Endothelial cell of umbilical vein (primary cell): ENCODE measurements at places on chromosomes 13 and 19. TPM values are rescaled to one million over a fixed set of nuclear protein-coding genes. Genes with fewer than 3 reads are reported as not detected.

The DHDH gene
- polyA plus RNA-seq = not detected in 2 replicates

- no peak for DNase-seq
Measured at GRCh38 chr19:29636553-29637360, 28.5 kb upstream of the PLEKHF1 start.

DNA sequence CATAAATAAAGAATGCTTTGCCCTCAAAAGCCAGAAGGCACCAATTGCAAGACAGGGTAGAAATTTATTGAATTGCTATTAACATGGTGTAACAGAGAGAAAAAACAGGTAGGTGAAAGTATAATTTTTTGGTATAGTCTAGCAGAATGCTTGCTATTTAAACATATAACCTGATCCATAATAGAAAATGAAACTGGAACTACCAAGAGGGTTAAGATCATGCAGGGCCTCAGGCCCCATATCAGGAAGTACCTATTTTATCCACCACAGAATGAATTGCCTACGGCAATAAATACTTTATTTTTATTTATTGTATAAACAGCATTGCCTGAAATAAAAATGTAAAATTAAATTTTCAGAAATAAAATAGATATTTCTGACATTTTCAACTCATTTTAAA is 159.5 kb downstream of the PRR20E start:
- DNase-seq = no peak

The MAMSTR gene
- polyA plus RNA-seq = 0.57 and 0.94 TPM in 2 replicates

GRCh38 chr19:1259876-1260748 is 9.0 kb upstream of the CIRBP start:
- peak; percentile 24 for DNase-seq

DNA sequence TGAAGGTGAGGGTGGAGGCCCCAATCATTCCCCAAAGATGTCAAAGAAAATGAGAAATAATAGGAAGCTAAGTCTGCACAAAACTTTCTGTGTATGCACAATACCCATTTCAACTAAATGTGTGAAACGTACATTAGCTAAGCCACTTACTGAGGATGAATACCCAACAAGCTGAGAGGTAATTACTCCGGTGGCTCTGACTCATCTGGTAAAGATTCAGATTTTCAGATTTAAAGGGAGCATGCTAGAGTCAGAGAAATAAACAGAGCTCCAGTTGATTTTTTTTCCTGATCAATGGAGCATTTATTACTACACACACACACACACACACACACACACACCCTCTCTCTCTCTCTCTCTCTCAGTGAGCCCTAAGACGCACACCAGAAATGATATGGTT is 194.8 kb upstream of the ARGLU1 start:
- no peak for DNase-seq

- DNase-seq = peak; percentile 63
Measured at GRCh38 chr13:40682449-40683240, 16.2 kb upstream of the FOXO1 start.

DNA sequence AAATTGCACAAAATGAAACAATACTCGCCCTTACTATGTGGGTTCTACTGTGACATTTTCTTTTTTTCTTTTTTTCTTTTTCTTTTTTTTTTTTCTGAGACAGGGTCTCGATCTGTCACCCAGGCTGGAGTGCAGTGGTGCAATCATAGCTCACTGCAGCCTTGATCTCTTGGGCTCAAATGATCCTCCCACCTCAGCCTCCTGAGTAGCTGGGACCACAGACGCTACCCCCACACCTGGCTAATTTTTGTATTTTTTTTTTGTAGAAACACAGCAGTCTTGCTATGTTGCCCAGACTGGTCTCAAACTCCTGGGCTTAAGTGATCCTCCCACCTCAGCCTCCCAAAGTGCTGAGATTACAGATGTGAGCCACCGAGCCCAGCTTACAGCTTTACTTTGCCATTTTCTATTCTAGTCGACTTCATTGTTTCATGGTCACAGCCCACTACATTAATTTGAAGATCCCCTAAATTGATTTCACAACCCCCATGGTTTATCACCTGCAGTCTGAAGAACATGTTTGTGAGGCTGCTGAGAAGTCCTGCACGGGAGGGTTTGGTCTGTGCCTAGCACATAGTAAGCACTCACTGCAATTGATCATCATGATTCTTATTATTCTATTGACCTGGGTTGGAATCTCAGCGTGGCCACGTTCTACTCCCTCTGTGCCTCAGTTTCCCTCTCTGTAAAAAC is 3.8 kb downstream of the BCL3 start:
- DNase-seq = no peak

DNA sequence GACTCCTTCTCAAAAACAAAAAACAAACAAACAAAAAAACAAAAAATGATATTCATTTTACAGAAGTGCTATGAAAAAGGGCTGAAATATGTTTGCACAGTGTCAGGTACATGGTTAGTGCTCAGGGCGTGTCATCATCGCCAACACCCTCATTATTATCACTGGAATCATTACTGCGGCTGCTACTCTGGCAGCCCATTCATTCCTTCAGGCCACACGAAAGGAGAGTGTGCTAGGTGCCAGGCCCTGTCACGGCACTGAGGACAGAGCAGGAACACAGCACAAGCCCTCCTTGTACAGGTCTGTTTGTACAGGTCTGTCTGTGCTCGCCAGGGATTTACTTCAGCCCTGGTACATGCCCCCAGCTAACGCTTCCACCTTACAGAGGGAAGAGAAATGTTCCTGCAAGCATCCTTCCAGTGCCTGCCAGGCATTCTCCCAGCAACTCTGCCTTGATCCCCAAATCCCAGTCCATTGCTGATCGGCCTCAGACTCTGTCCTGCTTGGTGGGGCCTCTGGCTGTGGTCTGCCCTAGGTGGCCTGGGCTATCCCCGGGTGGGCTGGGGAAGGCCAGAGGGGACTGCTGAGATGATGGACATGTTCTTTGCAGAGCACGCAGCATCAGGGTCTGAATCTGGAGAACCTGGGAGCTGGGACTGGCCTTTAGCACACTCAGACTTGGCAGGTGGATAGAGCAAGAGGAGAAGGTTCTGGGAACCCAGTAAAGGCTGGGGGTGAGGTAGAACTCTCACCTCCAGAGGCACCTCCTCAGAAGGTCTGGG is 210.7 kb downstream of the URI1 start:
- DNase-seq = no peak

The CYP2F1 gene
- polyA plus RNA-seq = not detected in 2 replicates
